ENCODE measurements at places on chromosomes 13 and 19.

GRCh38 chr13:91454666-91455065 lies 56.2 kb downstream of the GPC5 start:
- DNase-seq, result no peak

GRCh38 chr19:29908963-29909944 lies 32.8 kb upstream of the URI1 start:
- DNase-seq, result no peak

- no peak for DNase-seq
Measured at GRCh38 chr19:45421947-45422498, 1.7 kb downstream of the ERCC1 start.

DNA sequence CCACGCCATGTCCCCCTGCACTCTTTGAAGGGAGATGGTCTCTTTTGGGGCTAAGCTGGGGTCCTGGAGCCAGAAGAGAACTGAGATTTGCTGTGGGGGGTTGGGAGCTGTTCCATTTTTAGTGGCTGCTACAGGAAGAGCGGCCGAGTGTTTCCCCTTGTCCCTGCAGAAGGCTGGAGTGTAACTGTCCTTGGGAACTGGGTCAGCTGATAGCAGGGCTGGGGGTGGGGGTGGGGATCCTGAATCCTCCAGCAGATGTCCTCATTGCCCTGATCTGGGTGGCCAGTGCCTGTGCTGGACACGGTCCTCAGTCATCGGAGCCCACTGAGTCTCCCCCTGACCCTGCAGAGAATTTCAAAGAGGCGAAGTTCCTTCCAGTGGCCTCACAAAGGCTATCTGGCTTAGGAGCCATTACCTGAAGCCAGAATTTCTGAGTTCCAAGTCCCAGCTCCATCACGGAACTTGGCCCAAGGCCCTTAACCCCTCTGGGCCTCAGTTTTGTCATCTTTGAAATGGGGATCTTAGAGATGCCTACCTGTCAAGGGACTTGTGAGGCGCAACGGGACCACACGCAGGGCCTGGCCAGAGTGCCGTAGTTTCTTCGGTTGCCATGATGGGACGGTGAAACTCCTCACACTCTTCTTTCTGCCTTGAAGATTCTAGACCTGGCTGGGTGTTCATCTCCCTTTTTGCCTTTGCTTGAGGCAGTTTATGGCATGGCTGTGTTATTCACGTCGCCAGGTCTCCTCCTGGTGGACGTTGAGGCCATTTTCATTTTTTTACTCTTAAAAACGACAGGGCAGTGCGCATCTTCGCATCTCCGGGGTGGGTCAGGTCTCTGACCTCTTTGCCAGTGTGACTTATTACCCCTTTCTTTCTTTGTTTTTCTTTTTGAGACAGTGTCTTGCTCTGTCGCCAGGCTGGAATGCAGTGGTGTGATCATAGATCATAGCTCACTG lies 51.9 kb downstream of the DNM2 start:
- no peak for DNase-seq

- DNase-seq, result no peak
Measured at GRCh38 chr19:16801600-16802013, 27.6 kb upstream of the SIN3B start.

DNA sequence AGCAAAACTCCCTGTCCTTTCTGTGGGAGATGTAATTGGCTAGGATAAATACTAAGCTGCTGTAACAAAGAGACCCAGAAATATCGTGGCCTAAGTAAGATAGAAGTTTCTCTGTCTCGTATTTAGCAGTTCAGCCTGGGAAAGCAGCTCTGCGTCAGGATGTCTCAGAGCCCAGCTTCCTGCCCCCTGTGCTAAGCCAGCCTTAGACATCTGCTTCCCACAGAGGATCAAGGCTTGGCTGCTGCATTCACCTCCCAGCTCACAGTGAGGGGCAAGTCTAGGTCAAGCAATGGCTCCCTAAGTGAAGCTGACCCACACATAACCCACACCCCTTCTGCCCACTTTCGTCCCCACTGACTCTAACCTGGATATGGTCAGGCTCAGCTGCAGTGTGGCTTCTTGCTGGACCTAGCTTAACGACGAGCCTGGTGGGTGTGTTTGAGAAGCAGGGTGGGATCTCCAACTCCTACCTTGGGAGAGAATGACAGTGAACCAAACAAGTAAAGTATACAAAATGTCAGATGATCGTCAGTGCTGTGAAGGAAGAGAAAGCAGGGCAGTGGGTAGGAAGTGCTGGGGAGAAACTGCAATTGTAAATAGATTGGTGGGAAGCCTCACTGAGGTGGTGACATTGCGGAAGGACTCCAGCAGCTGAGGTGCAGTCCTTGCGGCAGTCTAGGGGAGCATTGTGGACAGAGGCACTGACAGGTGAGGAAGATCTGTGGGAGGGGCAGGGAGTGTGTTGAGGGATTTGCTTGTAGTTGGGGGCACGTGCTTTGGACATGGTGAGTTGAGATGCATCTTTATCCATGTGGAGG lies 82.9 kb downstream of the TNFRSF19 start:
- no peak for DNase-seq

GRCh38 chr13:25375727-25376358 lies 4.1 kb downstream of the ATP8A2 start:
- DNase-seq, result peak; percentile 50

- DNase-seq, result no peak
Measured at GRCh38 chr19:4531562-4532165, 3.4 kb downstream of the PLIN5 start.

DNA sequence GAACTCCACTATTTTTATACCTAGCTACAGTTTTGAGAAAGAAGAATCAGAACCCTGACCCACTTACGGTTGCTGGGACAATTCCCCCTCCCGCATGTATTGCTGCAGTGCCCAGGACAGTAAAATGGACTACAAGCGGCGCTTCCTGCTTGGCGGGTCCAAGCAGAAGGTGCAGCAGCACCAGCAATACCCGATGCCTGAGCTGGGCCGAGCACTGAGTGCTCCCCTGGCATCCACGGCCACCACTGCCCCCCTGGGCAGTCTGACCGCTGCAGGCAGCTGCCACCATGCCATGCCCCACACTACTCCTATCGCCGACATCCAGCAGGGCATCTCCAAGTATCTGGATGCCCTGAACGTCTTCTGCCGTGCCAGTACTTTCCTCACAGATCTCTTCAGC lies 46.0 kb downstream of the GARRE1 start:
- no peak for DNase-seq

- no peak for DNase-seq
Measured at GRCh38 chr13:97978651-97979050, 25.2 kb downstream of the IPO5 start.

DNA sequence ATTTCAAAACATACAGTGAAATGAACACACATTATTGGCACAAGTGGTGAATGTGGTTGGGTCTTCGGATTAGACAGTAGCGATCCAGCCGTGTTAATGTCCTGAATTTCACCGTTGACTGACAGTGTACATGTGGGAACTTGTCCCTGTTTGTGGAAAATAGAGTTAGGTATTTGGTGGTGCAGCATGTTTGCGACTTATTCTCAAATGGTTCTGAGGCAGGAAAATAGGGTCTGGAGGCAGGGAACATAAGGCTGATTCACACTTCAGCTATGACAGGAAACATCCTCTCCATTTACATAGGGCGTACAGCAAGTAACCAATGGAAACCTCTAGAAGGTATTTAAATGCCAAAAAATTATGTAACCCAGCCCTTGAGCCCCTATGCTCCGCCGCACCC lies 4.2 kb downstream of the LGALS7B start:
- DNase-seq, result no peak

GRCh38 chr19:46586294-46586693 lies 14.8 kb upstream of the CALM3 start:
- no peak for DNase-seq

DNA sequence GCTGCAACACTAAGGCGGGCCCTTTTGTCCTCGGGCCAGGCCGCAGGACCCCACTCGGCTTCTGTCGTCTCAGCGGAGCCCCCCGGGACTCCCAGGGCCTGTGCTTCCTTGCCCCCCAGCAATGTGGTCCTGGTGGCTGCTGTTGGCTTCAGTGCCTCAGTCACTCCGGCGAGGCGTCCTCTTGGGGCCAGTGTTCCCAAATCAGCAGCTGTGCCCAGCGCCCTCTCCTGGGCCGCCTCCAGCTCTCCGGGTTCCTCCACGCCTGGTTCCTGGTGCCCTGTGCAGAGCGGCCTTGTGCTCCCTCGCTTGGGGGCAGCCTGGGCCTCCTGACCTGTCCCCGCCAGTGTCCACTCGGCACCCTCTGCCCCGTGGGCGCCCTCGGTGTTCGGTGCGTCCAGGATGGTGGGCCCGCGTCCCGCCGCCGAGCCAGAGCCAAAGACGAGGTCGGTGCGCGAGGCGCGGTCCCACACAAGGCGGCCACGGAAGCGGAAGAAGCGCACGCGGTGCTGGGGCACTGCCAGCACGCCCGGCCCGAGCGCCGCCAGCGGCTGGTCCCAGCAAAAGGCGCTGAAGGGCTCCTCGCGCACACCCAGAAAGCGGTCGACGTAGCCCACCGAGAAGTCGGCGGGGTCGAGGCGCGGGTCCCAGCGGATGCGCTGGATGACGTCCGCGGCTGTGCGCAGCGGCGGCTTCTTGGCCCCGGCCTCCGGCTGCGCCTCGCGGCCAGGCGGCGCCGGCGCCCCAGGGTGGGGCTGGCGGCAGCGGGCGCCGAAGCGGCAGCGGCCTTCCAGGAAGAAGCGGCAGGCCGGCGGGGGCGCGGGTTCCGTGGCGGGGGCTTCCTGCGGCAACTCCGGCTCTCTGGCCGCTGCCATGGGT lies 685 bp downstream of the LENG9 start:
- no peak for DNase-seq

DNA sequence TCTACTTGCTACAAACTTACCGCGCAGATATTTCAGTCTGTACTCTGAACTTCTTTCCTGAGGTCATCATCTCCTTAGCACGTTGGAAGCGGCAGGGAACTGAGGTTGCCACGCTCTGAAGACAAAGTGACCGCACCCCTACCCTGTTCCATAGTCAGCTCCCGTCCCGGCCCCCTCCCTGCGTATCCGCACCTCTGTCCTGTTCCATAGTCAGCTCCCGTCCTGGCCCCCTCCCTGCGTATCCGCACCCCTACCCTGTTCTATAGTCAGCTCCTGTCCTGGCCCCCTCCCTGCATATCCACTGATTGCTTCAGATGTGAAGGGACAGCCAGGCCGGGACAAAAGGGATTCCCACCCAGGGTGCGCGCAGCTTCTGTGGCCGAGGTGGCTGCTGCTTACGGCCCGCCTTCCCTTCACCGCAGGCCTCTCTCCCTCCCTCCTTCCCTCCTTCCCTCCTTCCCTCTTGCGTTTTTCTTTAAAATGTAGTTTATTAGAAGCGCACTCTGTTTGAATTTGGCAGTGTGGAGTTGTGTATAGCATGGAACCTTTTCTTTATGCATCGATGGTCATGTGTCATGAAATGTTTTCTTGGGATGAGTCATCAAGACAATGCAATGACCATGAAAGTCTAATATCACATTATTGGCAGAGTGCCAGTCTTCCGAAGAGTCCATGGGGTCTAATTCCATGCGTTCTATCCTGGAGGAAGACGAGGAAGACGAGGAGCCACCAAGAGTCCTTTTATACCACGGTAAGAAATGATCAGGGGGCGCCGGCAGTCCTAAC lies 21.9 kb upstream of the NDUFS7 start:
- no peak for DNase-seq

DNA sequence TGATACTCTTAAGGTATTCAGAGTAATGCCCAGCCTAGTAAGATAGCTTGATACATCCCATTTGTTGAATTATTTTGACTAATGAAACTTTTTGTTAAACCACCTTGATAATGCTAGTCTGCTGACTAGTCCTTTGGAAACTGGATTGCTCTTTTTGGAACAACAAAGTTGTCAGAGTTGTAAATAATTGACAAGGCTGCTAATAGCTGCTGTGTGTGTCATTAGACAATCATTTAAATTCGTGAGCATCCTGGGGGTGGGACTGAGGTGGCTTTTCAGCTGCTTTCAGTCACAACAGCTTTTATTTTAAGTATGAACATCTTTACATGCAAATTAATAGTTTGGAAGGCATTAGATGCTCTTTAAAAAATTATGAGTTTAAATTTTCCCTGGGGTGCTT lies 153.5 kb downstream of the HS6ST3 start:
- DNase-seq, result no peak

DNA sequence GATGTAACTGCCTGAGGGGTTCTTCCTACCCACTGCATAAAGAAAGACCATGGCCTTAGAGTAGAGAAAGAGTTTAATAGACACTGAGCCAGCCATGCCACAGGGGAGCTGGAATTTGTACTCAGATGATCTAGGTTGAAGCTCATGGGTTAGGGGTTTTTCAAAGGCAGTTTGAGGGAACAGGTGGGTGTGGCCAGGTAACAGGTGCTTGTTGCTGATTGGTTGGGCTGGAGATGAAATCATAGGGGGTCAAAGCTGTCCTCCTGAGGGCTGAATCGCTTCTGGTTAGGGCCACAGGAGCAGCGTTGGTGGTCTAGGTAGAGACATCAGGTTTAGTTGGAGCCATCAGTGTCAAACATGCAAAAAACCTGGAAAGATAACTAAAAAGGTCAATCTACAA lies 59.2 kb upstream of the CSNK1A1L start:
- DNase-seq, result no peak

DNA sequence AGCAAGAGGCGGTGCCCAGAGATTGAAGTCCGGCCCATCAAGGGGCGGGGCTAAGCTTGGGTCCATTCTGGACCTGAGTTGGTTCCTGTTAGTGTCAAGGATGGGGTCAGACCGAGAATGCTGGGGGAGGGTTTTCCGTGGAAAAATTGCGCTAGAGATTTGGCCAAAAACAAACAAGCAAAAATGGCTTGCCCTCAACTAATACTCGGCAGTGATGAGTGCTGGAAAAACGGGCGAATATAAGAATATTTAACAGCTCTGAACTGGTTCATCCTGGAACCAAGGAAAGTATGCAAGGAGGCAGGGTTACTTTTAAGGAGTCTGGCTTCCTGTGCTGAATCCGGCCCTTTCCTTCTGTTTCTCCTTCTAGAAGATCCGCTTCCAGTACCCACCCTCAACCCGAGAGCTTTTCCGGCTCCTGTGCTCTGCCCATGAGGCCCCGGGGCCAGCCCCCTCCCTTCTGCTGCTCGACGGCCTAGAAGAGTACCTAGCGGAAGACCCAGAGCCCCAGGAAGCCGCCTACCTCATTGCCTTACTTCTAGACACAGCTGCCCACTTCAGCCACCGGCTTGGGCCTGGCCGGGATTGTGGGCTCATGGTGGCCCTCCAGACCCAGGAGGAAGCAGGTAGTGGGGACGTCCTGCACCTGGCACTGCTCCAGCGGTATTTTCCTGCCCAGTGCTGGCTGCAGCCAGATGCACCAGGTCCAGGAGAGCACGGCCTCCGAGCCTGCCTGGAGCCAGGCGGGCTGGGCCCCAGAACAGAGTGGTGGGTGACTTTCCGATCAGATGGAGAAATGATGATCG lies 880 bp downstream of the SWSAP1 start:
- DNase-seq, result peak; percentile 91

DNA sequence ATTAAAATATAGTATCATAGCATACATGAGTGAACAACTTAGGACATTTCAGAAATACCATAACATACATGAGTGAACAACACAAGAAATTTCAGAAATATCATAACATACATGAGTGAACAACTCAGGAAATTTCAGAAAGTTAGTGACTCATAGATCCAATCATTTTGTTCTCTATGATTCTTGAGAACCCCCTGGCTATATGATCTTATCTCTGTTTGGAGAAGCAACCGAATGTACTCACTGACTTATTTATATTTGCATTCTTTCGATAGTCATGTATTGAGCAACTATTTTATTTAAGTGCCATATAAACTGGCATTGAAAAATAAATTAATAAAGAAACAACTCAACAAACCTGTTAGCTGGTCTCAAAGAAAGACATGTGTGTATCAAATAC lies 251.1 kb downstream of the EFNB2 start:
- no peak for DNase-seq

GRCh38 chr13:20326276-20326675 lies 94.2 kb upstream of the GJB6 start:
- no peak for DNase-seq
